AG10803 (cell line): ENCODE measurements at places on chromosomes 2 and 18.

- no peak for DNase-seq
These were observed 144.3 kb upstream of the BOD1L2 start for GRCh38 chr18:57002627-57003026.

GRCh38 chr18:3478262-3478978 lies 28.4 kb downstream of the TGIF1 start:
- DNase-seq = peak; percentile 73

- no peak for DNase-seq
These were observed 157.1 kb downstream of the PXDN start for GRCh38 chr2:1586923-1587840.

DNA sequence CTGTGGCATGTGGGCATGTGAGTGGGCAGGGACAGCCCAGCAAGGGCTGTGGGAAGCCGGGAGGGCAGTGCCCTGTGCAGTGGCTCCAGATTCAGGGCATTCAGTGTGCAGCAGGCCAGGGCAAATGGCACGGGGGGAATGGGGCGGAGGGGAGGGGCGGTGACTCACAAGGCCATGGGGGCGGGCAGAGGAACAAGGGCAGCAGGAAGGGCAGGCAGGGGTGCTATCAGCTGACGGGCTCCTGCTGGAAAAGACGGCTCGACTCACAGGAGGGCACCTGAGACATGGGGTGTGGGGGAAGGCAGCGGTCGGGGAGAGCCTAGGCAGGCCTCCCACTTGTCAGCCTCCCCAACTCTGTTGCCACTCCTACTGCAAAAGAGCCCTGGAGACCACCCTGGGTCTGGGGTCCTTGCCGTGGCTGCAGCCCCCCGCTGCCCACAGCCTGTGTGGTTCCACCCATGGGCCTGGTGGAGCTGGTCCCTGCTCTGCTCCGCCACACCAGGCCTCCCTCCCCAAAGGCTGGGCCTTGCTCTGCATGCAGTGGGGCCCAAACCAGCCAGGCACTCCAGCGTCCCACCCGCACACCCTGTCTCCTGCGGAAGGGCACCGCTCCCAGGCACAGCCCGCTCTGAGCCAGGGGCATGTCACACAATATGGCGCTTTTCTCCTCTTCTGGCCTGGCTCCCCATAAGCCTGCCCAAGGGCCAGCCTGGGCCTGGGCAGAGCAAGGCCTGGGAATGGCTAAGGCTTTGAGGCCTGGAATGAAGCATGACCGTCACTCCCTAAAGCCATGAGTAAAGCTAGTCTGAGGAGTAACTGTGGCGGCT lies 25.9 kb downstream of the HS6ST1 start:
- DNase-seq = no peak

DNA sequence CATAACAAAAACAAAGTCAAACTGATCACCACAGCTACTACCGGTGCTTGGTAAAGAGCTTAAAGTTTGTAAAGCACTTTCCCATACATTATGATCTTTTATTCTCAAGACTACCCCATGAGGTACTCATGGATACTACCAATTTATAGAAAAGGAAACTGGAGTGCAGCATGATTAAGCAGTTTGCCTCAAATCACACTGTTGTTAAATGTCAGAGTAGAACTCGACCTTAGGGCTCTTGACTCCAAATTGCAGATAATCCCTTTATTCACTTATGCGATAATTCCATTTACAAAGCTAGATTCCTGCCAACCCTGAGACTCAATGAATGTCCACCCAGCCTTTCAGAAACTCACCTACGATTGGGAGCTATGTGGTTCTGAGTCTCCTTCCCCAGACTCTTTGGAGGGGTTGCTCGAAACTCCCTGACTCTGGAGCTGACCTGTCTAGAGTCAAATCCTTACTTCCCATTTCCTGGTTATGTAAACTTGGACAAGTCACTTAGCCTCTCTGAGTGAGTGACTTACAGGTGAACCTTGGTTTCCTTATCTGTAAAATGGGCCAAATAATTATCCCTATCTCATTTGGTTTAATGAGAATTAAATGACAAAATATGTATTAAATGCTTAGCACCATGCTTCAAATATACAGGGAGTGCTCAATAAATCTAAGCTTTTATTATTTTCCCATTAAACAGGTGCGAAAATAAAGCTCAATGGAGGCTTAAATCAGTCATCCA lies 47.4 kb downstream of the PSD4 start:
- no peak for DNase-seq

GRCh38 chr2:33317369-33318007 lies 159.0 kb upstream of the RASGRP3 start:
- peak; percentile 68 for DNase-seq
